ENCODE measurements at places on chromosomes 7 and 10.

DNA sequence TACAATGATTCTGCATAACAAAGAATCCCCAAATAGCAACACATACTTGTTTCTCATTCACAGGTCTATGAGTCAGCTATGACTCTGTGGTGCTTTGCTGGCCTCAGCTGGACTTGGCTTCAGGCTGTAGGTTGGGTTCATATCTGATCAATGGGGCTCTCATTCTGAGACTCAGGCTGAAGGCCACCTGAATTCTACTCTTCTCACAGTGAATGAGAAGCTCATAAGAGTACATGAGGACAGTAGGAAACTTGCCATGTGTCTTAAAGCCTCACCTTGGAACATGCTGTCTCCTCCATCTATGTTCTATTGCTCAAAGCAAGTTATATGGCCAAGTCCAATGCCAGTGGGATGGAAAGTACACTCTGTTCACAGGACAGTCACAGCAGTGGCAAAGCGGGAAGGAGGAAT, 292.9 kb downstream of the BMPER start:
- DNase-seq: no peak

- DNase-seq: no peak
These were observed 10.1 kb downstream of the PAPSS2 start for GRCh38 chr10:87669752-87670151.

GRCh38 chr10:14779001-14779651, 4.4 kb upstream of the FAM107B start:
- no peak for DNase-seq

- peak; percentile 24 for DNase-seq
These were observed 6.9 kb downstream of the FAM241B start for GRCh38 chr10:69636626-69637605.

GRCh38 chr7:79880312-79880711, 254.3 kb upstream of the GNAI1 start:
- no peak for DNase-seq

GRCh38 chr10:43258562-43259212, 8.2 kb downstream of the RASGEF1A start:
- DNase-seq: no peak

DNA sequence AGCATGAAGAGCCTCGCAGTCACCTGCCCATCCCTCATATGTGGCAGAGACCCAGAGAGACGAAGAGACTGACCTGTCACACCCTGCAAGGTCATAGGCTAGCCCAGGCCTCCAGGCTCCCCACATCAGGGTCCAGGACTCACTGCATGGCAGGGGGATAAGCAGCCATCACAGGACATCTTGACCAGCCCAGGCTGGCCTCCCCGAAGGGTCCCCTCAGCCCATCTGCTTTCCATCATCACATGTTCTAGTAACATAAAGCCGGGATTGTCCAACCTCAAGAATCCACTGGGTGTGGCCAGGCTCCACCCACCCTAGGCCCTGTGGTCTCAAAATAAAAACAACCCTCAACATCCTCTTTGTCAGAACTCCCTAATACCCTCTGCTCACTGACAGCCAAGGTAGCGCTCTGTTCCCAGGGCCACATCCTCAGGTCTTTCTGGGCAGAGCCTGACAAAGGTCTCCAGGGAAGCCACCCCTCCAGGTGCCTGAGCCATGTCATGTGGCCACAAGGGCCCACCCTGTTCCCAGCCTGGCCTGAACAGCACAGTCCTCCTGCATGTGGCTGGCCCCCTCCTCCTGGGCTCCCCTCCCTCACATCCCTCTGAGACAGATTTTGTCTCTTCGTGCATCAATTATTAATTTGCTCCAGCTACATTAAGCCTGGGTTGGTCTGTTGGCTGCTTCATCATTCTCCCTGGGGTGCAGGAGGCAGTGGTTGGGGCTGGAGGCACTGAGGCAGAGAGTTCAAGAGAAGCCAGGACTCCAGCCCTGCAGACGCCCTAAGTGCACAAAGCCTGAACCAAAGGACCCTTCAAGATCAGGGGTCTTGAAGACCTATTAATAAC, 131.8 kb upstream of the UNC5B start:
- no peak for DNase-seq

DNA sequence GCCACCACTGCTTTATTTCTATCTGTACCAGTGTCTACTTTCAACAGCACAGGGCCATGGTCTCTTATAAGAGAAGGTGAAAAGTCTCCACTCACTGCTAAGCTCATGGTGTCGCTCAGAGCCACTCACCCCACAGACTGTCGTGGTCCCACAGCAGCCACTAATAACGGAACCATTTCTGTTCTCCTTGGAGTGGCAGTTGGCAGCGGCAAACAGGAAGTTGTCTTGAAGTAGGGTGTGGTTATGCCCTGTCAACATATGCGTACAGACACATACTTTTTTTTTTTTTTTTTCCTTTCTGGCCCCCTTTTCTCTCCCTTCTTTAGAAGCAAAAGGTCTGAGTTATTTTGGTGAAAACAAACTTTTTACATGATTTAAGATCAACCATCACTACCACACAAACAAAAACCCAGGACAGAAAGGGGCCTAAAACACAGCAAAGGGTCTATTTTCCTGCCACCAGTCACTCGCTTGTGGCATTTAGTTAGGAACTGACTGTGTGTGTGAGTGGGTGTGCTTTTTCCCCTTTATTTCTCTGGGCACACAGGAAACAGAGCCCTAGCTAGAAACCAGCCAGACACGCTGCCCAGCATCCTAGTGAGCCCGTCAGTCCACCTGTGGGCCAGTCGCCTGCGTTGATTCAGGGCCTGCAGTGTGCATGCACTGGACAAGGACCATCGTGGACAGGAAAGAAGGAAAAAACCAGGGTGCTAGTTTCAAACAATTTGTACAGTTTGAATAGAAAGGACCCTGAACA, 96.7 kb upstream of the EFCAB10 start:
- DNase-seq: peak; percentile 70

- no peak for DNase-seq
These were observed 403.7 kb downstream of the GALNT17 start for GRCh38 chr7:71535616-71536015.

DNA sequence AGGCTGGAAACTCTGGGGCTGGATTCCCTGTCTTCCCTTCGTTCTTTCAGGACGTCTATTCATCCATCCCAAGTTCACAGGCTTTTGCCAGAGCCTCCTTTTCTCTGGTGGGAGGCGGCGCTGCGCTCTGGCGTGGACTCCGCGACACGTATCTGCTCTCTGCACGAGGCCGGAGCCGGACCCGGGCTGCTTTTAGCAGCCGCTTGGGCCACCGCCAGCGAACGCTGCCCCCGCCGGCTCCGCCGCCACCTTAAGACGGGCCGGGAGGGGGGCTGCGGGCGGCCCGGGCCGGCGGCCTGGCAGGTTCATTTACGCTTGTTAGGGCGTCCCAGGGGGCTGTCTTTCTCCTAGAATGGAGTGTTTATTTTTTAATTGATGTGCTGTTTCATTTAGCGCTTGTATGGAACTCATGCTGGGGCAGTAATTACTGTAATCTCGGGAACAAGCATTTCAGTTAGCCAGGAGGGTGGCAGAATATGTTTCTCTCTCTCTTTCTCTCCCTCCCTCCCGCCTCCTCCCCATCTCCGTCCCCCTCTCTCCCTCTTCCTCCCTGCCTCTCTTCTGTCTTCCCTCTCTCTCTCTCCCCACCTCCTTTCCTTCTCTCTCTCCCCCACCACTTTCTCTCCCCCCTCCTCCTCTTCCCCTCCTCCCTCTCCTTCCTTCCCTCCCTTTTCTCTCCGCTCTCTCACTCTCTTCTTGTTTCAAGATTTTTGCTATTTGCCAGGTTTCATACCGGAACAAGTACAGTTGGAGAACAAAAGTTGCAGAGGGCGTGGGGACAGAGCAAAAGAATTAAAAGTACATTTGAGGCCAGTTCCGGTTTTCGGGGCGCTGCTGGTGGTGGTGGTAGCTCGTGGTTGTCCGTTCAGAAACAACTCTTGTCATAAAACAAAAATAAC, 1.3 kb upstream of the FZD8 start:
- no peak for DNase-seq
